ENCODE measurements at places on chromosomes 3 and 15.
A peak's percentile ranks its signal among the peaks of the same experiment; 100 is the strongest.

- DNase-seq: no peak
These were observed 32.6 kb upstream of the PCSK6 start for GRCh38 chr15:101522091-101522490.

- DNase-seq: peak; percentile 92
These were observed 30.2 kb upstream of the ZNF609 start for GRCh38 chr15:64430000-64430735.

- DNase-seq: peak; percentile 36
These were observed 241.4 kb downstream of the NFKBIZ start for GRCh38 chr3:102090721-102091045.

- DNase-seq: no peak
These were observed 45.2 kb downstream of the MBNL1 start for GRCh38 chr3:152313914-152314313.

- DNase-seq: no peak
These were observed 34.2 kb downstream of the LIMD1 start for GRCh38 chr3:45628746-45629145.

DNA sequence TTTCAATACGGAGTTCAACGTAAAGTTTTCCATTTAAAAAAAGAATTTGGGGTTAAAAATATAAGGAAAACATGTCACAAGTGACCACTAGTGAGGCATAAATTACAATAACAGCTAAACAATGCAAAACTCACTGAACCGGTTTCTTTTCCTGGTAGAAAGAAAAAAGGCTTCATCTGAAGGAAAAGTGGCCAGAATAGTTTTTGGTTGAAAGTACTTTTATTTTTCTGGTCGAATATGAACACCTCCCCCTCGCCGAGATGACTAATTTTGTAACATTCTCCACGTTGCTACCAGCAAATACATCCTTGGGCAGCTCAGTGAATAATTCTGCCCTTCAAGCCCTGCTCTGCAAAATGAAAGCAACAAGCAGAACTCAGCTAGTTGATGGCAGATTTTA lies 3.9 kb upstream of the SRGAP3 start:
- no peak for DNase-seq

DNA sequence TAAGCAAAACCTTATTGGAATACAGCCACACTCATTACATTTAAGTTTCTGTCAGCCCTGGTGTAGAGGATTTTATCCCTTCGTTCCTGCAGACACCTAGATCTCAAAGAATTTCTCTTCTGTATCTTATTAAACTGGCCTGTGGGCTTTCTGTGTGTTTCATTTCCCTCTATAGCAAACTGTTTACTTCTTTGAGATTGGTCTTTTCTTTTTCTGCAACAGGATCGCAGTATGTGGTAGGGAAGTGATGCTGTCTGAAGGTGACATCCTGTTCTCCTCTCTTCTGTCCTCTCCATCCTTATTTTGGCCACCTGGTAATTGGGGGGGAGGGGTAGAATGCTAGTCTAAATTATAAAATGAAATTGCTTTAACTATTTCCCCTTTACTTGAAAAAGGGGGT lies 25.5 kb downstream of the ATP1B3 start:
- DNase-seq: no peak

- DNase-seq: no peak
These were observed 161.4 kb upstream of the RARB start for GRCh38 chr3:25266677-25267076.

DNA sequence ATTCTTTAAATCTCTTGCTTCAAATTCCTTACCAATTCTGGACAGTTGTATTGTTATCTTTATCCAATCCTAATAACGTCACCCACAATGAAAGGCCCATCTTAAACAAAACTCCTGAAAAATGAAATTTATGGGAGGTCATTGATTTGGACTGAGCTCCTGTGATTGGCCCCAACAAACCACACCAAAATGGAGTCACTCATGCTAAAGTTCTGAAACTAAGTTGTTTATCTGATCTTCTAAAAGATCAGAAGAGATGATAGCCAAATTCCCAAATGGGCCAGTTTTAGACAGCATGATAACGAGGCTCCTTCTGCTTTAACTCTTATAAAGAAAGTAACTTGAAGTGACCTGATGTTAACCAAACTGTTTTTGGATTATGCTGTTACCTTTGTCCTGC lies 39.7 kb upstream of the GPD1L start:
- no peak for DNase-seq

GRCh38 chr3:152291649-152292066 lies 22.9 kb downstream of the MBNL1 start:
- DNase-seq: no peak

DNA sequence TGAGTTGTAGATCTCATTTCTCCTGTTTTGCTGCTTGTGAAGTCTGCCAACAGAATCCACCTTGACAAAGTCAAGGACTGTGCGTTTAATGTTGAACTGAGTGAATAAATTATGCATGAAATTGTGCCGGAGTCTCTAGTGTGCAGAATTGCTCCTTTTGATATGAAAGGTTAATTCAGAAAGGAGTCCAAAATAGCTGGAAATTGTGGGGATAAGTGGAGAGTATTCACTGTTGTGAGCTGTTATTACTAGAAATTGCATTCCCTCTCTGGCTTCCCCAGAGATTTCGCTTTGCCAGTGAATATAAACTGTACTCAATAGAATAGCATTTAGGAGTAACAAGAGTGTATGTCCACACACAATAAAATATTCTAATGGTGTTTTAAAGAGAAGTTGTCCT lies 43.1 kb downstream of the SAMMSON start:
- no peak for DNase-seq

DNA sequence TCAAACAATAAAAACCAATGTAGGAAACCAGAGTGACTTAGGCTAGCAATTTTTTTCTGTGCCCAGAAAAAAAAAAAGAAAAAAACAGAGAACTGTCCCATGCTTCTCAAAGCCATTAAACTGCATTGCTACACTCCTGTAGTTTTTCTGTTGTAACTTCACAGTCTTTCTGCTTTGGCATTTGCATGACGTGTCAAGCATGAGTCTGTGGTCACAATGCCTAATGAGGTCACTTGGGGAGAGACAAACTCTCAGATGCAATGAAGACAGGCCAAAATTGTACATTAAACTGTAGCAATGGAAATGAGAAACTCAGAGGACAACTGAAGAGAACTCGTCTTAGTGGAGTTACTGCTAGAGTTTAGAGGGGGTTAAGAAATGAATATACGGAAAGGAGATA lies 30.8 kb downstream of the CCDC80 start:
- DNase-seq: no peak

DNA sequence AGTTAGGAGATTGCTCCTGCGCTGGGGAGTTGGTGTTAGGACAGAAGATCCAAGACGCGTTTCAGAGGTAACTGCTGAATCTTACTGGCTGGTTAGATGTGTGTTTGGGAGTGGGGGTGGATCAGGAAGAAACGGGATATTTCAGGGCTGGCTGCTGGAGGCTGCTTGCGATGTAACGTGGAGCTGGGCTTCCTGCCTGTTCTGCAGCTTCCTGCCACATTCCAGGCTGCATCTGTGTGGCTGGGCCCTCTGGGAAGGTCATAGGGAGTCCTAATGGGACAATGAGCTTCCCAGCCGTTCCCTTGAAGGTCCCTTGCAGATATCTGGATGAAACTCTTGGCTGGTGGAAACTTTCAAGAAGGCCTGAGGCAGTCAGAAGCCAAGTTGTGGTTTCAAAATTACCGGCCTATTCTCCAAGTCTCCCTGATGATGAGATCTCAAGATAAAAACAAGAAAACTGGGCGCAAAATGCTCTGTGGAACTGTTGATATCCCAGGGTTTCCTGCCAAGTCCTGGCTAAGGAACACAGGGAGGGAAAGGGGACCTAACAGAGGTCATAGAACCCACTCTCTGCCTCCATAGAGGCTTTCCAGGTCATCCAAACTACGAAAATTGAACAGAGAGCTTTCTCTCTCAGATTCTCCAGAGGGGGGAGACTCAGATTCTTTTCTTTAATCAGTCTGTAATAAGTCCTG lies 67.0 kb downstream of the NOX5 start:
- no peak for DNase-seq

- peak; percentile 27 for DNase-seq
These were observed 18.3 kb upstream of the NTRK3 start for GRCh38 chr15:88274553-88275460.

DNA sequence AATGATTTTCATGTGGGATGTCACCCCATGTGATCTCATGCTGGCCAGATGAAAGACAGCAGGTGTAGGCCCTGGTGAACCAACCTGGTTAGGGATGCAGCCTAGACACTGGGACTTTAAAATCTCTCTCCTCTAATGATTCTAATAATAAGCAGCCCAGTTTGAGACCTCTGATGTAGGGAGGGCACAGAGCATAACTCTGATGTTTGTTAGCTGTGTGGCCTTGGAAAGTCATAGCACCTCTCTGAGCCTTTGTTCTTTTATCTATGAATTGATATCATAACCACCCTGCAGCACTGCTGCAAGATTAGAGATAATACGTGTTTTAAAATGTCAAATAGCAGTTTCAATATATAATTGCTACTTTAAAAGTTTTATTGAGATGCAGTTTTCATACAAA lies 106.0 kb downstream of the RPL22L1 start:
- DNase-seq: no peak

GRCh38 chr15:48389691-48390143 lies 58.5 kb downstream of the DUT start:
- no peak for DNase-seq

DNA sequence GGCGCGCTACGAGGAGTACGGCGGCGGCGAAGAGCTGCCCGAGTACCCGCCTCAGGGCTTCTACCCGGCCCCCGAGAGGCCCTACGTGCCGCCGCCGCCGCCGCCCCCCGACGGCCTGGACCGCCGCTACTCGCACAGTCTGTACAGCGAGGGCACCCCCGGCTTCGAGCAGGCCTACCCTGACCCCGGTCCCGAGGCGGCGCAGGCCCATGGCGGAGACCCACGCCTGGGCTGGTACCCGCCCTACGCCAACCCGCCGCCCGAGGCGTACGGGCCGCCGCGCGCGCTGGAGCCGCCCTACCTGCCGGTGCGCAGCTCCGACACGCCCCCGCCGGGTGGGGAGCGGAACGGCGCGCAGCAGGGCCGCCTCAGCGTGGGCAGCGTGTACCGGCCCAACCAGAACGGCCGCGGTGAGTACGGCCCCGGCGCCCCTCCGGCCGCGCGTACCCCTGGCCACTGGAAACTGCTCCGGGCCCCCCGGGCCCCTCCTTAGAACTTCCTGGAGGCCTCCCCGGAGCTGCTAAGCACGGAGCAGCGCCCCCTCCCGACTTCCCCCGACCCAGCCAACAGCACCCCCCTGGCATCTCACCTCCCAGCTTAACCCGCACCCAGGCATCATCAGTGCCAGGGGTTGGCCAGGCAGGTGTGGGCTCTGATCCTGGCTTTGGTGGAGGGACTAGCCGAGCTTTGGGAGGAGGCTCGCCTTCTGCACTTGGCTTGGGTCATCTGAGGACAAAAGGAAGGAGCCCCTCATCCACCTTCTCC lies 1.4 kb downstream of the LOXL1 start:
- DNase-seq: no peak

GRCh38 chr3:149536429-149536828 lies 61.9 kb downstream of the TM4SF4 start:
- no peak for DNase-seq

- DNase-seq: no peak
These were observed 3.0 kb downstream of the VEPH1 start for GRCh38 chr3:157500232-157500631.

DNA sequence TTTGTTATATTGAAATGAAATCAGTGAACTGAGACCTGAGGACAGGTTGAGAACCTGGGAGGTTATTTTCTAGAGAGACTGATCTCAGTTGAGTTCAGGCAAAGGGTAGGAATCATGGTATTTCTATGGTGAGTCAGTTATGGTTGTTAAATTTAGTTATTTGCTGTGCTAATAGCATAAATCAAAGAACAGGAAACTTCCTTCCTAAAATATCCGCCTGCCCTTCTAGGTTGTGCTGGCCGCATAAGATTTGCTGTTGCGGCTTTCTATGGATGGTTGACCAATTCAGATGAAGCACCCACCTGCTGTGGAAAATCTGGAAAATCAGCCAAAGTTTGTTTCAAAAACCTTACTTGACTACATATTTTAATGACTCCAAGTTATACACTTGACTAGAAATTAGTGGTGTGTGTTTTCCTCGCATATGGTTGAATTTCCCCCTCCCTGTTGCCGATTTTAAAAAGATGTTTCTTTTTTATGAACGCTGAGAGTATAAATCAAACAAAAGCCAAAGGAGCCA lies 52.6 kb downstream of the PLCL2 start:
- no peak for DNase-seq

GRCh38 chr3:111152496-111152895 lies 80.9 kb downstream of the NECTIN3 start:
- peak; percentile 33 for DNase-seq

- no peak for DNase-seq
These were observed 984 bp downstream of the RNU6-1 start for GRCh38 chr15:67838789-67839332.

GRCh38 chr15:65062726-65063125 lies 5.1 kb downstream of the RASL12 start:
- no peak for DNase-seq

- no peak for DNase-seq
These were observed 284.1 kb upstream of the STT3B start for GRCh38 chr3:31248563-31248992.

GRCh38 chr15:59703979-59704796 lies 15.1 kb upstream of the BNIP2 start:
- DNase-seq: no peak

DNA sequence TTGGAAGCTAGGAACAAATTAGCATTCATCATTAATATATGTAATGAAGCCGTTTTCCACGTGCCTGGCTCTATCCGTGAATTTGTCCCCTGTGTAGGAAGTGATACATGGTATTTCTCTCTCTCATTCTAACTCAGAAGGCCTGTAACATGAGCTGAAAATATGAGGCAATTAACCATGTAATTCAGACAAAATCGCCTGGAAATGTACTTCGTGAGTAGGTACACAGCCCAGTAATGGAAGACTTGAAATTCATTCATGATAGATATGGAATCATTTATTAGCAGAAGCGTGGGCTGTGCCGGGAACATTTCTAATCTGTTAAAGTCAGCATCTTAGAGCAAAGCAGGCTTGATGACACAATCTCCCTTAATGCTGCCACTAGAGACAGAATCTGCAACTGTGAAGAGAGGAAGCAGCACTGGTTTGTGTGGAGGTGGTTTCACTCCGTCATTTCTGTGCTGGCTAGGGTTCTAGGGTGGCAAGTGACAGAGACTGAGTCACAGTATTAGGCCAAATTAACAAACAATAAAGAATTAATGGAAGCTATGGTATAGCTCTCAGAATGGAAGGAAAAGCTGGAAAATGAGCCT lies 225.0 kb upstream of the PROK2 start:
- no peak for DNase-seq

DNA sequence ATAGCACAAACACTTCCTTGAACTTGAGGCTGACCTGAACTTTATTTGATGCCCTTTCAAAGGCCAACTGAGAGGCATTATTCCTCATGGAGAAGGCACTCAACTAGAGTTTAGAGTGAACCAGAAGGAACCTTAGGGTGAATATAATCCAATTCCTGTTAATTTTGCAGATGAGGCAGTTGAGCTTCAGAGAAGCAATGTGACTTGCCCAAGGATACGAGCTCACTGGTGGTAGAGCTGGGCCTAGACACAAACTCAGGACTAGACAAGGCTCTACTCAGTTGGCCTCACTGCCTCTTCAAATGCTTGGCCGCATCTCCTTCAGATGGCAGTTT lies 172.7 kb upstream of the ADAMTS9 start:
- no peak for DNase-seq

Data from fibroblast of skin of left quadriceps (primary cell).